Cerebellum (tissue), 4 donors: ENCODE measurements at places on chromosomes 3 and 15. TPM values are rescaled to one million over a fixed set of nuclear protein-coding genes. Genes with fewer than 3 reads are reported as not detected.

CYP11A1 gene
- 0.54 TPM for total RNA-seq

CHSY1 gene
- total RNA-seq, result 40.9 TPM

ISG20 gene
- 0.18 TPM for total RNA-seq

DNA sequence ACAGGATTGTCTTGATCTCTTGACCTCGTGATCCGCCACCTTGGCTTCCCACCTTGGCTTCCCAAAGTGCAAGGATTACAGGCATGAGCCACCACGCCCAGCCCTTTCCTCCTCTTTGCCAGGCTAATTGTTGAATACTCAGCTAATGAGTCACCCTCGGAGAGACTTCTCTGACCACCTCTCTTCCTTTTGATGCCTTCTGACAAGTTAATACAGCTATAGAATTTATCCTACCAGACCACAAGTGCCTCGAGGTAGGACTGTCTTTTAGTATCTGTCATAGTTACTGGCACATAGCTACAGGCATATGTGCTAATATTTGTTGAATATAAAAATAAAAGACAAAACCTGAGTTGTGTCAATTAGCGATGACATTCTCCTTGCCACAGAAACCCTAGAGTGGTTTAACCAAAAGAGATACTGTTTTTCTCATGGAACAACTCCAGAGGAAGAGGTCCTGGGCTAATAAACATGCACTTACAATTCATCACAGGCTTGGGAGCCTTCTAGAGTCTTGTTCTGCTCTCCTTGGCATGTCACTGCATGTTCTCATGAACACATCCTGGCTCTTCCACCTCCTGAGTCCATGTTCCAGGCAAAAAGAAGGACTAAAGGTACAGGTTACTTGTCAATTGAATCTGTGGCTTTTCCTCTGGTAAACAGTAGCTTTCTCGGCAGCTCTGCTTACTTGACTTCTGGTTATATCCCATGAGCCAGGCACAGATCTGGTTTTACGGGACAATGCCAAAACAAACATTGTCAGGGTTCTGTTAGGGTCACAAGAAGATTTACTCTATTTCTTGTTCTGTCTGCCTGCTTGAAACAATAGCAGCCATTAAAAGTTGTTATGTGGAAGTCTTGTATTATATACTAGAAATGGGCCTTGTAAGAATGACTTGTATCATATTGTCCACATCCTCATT is 332.3 kb downstream of the THSD4 start:
- DNase-seq, result no peak

DNA sequence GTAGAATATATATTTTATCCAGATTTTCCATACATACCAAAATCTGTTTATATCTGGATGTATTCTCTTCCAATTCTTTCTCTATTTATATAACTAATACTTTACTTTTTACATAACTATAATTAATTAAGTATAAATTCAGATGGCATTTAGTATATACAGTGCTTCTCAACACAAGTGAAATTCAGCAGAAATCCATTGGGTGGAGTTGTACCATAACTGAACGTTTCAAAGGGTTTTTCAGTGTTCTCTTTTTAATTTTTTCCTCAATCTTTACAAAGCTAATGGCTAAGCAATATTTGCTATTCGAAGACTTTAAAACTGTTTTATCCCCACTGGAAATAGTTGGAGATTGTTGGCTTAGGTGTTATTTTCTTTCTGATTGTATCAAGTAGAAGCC is 13.9 kb upstream of the ZBBX start:
- DNase-seq, result no peak

- DNase-seq, result no peak
Observed at GRCh38 chr3:134594331-134594741, 56.5 kb downstream of the KY start.

GRCh38 chr3:2583046-2583445 is 484.4 kb downstream of the CNTN4 start:
- DNase-seq, result no peak

DNA sequence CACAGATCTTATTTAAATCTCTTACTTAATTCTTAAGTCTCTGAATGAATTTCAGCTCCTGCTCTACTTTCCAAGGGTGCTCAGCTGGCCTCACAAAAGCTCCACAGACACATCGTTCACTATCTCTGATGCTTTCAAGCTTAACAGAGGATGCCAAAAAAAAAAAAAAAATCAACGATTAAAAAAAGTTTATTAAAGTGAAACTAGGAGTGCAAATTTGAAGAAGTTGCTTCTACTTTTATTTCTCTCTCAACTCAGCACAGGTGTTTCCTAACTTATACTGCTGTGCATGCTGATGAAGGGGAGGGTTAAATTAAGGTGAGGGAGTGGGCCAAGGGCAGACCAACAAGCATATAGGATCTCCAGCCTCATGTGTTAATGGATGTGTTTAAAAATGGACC is 157.2 kb downstream of the TIGIT start:
- no peak for DNase-seq

GRCh38 chr3:65412588-65412987 is 626.1 kb downstream of the MAGI1 start:
- DNase-seq, result peak; percentile 43
